ENCODE measurements at places on chromosomes 3 and 15.

- DNase-seq, result no peak
These were observed 37.4 kb upstream of the CNTN3 start for GRCh38 chr3:74651885-74652284.

DNA sequence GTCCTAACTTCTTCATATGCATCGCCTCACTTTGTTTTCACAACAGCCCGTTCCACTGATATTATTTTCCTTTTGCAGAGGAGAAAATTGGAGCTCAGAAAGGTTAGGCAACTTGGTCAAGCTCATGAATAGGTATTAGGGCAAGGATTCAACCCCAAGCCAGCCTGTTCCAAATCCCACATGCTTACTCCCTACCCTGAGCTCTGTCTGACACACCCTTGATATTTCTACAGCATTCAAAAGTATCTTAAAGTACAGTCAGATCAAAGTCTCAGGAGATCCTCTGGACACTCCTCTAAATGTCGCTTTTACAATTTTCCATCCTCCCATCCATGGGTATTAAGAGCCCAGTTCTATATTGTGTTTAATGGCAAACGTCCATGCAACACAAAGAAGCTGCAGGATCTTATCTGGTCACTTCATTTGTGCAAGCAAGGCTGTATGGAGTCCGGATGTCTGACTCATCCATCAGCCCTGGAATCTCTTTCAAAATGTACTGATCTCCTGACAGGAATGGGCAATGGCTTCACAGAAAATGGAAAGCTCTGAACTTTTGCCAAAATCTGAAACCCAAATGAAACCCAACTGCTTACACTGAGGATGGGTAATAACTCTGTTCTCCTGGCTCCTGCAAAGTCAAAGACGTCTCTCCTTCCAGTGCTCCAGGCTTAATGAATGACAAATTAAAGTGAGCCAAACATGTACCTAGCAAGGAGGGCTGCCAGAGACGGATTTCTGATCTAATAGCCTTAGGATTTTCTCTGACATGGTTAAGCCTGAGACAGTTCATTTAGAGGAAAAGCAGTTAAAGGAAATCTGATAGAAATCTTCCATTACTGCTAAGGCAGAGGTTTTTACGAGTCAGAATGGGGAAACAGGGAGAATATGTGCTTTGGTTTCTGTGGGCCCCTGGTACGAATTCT is 230.9 kb upstream of the RORA start:
- DNase-seq, result no peak

- no peak for DNase-seq
These were observed 1056.8 kb downstream of the ROBO2 start for GRCh38 chr3:78096488-78097255.

GRCh38 chr3:160474416-160474838 is 24.8 kb upstream of the TRIM59 start:
- no peak for DNase-seq

Data from mucosa of descending colon (tissue), 3 donors.